ENCODE measurements at places on chromosomes 1 and 21.

DNA sequence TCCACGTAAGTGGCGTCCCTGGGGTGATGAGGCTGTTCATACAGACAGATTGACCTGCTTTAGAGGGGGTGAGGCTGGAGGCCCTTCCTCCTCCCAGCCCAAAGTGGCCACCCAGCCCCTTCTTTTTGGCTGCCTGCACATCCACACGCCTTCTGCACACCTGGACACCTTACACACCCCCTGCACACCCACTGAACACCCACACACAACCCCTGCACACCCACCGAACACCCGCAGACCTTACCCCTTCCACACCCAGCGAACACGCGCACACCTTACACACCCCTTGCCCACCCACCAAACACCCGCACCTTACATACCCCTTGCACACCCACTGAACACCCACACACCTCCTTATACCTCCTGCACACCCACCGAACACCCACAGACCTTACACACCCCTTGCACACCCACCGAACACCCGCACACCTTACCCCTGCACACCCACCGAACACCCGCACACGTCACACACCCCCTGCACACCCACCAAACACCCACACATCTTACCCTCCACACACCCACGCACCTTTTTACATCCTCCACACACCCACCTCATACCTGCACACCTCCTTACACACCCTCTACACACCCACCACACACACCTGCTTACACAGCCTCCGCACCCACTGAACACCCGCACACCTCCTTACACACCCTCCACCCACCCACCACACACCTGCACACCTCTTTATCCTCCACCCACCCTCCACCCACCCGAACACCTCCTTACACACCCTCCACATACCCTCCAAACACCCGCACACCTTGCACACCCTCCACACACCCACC is 37.7 kb downstream of the COQ8A start:
- ATAC-seq: no peak

- ATAC-seq: no peak
Observed at GRCh38 chr1:231021540-231022031, 18.5 kb downstream of the FAM89A start.

- no peak for ATAC-seq
Observed at GRCh38 chr1:7292714-7293419, 478.2 kb upstream of the VAMP3 start.

DNA sequence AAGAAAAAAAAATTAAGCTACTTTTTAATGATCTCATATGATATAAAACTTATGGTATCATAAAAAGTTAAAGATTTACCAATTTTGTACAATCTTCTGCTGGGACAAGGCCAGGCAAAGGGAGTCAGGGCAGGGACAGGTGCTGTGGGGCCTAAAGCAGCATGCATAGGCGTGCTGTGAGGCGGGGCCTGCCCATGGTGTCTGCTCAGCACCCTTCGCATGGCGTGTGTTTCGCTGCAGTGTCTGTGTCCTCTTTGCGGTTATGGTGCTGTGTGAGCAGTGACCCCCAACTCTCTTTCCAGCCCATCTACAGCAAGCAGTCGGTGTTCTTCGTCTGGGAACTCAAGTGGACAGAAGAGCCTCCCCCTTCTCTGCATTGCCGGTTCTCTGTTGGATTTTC is 13.4 kb upstream of the PWP2 start:
- ATAC-seq: no peak

DNA sequence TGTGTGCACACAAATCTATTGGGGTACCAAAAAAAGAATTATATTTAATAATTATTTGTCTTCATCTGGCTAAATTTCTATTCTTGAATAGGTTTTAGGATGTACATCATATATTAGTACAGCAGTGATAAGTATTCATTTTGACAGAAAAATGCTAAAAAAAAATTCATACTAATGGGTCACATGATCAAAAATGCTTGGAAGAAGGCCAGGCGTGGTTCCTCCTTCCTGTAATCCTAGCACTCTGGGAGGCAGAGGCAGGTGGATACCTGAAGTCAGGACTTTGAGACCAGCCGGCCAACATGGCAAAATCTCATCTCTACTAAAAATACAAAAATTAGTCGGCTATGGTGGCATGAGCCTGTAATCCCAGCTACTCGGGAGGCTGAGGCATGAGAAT is 26.9 kb upstream of the PTGFRN start:
- no peak for ATAC-seq

DNA sequence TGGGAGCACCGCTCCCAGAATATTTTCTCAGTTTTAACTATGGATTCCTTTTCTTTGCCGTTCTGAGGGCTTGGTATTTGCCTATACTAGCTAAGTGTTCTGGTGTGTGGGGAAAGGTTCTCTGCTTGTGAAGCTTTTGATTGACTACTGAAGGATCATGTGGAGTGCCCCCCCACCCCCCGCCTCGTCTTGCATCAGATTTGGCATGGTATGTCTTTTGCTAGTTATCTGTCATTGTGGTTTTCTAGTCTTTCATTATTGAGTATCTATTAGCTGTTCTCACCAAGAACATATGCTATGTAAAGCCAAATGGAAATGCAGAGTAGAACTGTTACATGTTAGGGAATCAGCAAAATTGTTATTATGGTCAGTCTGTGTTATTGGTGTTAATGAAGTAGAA is 58.3 kb downstream of the MACF1 start:
- peak; percentile 82 for ATAC-seq

DNA sequence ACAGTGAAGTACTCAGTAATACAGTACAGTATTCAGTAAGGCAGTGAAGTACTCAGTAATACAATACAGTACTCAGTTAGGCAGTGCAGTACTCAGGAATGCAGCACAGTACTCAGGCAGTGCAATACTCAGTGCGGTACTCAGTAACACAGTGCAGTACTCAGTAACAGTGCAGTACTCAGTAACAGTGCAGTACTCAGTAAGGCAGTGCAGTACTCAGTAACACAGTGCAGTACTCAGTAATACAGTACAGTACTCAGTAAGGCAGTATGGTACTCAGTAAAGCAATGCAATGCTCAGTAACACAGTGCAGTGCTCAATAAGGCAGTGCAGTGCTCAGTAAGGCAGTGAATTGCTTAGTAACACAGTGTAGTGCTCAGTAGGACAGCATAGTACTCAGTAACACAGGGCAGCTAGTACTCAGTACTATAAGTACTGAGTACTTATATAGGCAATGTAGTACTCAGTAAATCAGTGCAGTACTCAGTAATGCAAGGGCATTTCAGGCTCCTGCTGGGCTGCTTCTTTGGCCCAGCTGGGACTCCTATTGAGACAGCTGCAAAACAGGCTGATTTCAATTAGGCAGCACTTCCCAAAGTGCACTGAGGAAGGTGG is 411.3 kb downstream of the DISC1 start:
- ATAC-seq: no peak

DNA sequence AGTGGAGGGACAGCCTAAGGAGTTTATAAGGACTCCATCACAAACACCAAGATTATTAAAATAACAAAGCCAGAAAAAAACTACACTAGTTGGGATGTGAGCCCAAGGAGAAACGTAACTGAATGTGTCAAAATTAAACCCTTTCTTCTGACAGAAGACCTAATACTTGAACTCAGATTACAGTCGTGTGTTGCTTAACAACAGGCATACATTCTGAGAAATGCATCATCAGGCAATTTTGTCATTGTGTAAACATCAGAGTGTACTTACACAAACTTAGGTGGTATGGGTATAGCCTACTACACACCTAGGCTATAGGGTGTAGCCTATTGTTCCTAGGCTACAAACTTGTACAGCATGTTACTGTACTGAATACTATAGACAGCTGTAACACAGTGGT is 23.4 kb downstream of the DSTYK start:
- no peak for ATAC-seq

DNA sequence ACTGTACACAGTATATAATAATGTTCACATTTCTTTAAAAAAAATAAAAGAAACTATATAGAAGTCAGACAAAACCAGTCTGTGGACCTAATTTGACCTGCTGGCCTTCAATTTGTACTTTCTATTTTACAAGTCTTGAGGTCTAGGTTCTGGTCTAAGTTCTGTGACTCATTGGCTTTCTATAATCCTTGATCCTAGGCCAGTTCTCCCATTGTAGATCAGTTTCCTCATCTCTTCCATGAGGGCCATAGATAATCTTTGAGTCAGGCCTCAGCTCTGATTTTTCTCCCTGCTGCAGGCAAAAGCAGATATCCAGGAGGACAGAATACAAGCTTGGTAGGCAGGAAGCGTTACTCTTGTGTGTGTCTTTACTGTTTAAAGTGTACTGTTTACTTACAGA is 603.7 kb upstream of the CAMK1G start:
- no peak for ATAC-seq

- no peak for ATAC-seq
Observed at GRCh38 chr1:105100102-105100501, 1350.4 kb downstream of the AMY1C start.

DNA sequence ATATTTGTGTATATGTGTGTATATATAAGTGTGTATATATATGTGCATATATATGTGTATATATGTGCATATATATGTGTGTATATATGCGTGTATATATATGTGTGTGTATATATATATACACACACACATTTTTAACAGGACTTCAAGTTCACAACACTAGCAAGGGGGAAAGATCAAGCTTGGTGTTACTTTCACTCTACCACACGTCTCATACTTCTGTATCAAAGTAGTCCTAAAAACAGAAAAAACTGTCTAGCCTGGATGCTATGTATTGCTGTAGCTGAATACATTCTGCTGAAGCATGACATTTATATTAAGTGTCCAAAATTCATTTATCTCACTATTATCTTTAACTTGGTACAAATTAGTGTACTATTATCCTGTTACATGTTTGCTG is 17.9 kb upstream of the ATP6V1G3 start:
- peak; percentile 43 for ATAC-seq

DNA sequence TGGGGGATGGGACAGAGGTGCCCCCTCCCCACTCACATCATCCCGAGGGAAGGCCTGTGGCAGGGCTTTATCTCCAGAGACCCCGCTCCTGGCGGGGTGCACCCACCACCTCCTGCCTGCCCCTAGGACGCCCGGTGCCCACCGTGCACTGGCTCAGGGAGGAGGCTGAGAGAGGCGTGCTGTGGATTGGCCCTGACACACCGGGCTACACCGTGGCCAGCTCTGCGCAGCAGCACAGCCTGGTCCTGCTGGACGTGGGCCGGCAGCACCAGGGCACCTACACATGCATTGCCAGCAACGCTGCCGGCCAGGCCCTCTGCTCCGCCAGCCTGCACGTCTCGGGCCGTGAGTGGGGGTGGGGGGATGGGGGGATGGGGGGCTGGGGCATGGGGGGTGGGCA is 71.7 kb downstream of the TRIM11 start:
- no peak for ATAC-seq

- no peak for ATAC-seq
Observed at GRCh38 chr1:63548877-63549276, 25.6 kb downstream of the EFCAB7 start.

DNA sequence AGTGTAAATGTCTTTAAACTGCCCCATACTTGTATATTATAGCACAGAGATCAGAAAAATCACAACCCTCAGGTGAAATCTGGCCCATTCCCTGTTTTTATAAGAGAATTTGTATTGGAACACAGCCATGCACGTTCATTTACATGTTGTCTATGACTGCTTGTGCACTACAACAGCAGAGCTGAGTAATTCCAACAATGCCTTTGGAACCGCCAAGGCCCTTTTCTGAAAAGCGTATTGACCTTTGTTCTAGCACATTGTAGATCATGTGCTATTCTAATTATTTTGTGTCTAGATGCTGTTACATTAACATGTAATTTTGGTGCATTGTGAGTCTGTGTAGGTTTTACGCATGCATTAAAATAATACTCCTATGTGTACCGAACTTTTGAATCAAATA is 339.6 kb downstream of the CHRM3 start:
- ATAC-seq: no peak

GRCh38 chr1:44217809-44218410 is 4.6 kb downstream of the DMAP1 start:
- ATAC-seq: peak; percentile 44

DNA sequence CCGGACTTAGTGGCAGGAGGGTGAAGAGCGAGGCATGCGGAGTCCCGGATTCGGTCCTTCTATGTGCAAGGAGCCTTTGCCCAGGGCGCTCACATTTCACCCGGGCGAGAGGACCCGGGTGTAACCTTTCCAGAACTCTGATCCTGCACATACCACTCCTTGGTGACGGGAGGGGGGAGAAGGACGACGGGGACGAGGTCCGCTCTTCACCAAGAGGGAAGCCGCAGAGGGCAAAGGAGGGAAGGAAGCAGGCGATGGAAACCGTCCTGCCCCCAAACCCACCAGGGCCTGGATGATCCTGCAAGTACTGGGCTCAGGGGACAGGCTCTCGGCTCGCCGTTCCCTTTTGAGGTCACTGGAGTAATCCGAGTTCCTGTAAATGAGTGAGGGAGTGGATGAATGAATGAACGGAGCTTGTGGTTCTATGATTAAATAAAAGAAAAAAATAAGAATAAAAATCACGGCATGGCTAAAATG is 993 bp downstream of the SYPL2 start:
- no peak for ATAC-seq

DNA sequence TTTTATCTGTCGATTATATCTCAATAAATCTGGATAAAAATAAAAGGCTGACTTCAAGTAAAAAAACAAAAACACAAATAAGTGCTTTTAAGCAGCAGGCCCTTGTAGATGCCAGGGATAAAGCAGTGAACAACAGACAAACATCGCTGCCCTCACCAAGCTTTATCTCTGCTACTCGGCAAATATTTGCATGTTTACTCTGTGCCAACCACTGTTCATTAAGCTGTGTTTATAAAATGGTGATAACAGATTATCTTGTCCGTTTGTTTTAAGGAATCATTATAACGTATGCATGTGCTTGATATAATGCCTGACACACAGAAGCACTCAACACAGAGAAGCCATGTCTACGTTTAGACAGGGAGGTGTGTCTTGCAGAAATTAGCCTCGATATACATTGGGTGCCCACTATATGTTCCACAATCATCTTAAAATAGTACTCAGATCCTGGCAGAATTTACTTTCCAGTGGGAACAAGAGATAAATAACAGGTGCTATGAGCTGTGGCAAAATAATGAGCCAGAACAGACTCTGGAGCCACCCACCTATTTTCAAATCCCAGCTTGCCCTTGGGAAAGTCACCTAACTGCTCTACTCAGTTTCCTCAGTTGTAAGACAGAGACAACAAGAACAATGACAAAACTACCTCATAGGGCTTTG is 47.2 kb downstream of the TRIT1 start:
- no peak for ATAC-seq

GRCh38 chr1:27575840-27576331 is 28.1 kb downstream of the AHDC1 start:
- ATAC-seq: peak; percentile 17

- no peak for ATAC-seq
Observed at GRCh38 chr1:2249559-2249906, 21.4 kb downstream of the SKI start.

GRCh38 chr1:166675213-166675612 is 164.1 kb upstream of the POGK start:
- no peak for ATAC-seq

GRCh38 chr1:182173808-182174512 is 112.4 kb upstream of the ZNF648 start:
- no peak for ATAC-seq

Data from activated CD4-positive, CD25-positive, alpha-beta regulatory T cell treated with anti-CD3 and anti-CD28 coated beads, Interleukin-2, amount 50 U/mL, for 24 hours (primary cell).